ENCODE measurements at places on chromosomes 7 and 10. TPM values are rescaled to one million over a fixed set of nuclear protein-coding genes. Genes with fewer than 3 reads are reported as not detected.

- no peak for DNase-seq
Observed at GRCh38 chr10:11357439-11357838, 254.0 kb downstream of the USP6NL start.

- DNase-seq: peak; percentile 15
Observed at GRCh38 chr10:77936697-77937567, 10.4 kb upstream of the DLG5 start.

DNA sequence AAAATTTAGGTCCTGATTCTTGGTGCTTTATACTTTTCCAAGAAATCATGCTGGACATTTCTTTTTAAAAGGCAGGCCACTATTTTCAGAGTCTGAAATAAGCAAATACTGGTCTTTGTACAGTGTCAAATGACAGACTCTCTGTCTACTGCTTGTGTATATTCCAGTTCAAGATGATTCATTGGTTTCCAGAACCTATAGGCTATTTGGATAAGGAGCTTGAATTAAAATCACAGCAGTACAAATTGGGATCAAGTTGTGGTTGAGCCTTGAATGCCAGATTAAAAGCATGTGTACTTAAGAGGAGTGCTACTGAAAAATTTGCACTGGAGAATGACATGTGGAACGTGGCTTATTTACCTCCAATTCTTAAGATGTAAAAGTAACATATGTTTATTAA, 10.7 kb downstream of the KMT2E start:
- peak; percentile 72 for DNase-seq

DNA sequence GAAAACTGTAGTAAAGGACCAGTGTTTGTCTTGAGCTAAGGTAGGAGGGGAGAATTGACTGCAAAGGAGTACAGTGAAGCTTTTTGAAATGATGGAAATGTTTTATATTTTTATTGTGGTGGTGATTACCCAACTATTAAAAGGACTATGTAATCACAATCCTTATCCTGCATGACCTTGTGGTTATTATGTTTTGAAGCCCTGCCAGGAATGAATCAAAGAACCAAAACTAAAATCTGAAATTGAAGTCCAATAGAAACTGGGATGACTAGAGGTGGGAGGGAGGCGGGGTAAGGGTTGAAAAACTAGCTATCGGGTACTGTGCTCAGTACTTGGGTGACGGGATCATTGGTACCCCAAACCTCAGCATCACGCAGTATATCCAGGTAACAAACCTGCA, 8.2 kb downstream of the CCDC7 start:
- peak; percentile 10 for DNase-seq

DNA sequence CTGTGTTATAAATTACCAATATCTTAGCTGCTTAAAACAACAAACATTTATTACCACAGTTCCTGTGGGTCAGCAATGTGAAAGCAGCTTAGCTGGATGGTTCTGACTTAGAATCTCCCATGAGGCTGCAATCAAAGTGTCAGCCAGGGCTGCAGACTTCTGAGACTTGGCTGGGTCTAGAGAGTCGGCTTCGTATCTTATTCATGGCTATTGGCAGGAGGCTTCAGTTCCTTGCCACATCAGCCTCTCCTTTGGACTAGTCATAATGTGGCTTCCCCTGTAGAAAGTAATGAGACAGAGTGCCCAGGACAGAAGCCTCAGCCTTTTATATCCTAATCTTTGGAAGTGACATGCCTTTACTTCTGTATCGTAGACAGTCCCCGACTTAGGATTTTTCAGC, 27.3 kb downstream of the RALA start:
- no peak for DNase-seq

- no peak for DNase-seq
Observed at GRCh38 chr7:46979439-46979838, 602.5 kb downstream of the TNS3 start.

DNA sequence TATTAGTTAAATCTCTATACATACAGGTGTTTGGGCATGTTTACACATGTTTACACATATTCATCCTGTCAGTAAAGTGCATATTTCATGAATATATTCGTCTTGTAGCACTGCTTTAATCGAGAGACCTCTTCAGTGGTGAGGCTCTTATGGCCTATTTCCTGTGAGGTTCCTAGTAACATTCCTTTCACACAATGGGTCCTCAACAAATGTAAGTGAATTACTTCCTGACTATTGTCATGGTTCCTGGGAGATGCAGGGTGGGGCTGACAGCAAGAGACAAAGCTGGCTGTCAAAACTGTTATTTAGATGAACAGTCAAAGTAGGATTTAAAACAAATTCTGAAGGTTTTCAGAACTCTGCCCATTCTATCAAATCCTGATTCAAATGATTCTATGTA, 12.4 kb upstream of the SEMA3A start:
- no peak for DNase-seq

DNA sequence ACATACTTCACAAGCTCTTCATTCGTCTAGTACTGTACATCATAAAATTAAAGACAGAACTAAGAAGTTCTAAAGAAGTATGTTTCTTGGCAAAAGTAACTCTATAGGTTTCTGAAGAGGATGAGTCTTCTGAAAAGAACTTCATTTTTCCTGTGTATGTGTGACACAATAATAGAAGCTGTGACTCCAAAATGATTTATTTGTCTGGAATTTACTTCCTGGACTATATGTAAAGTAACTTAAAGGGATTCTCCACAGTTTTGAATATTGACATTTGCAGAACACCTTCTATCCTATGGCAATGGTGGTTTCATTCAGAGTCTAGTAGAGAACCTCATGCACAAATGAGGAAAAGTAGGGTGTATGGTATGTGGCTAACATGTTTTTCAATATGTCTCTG, 19.8 kb upstream of the CLDN12 start:
- DNase-seq: peak; percentile 79

- peak; percentile 69 for DNase-seq
Observed at GRCh38 chr10:71272056-71272771, 46.8 kb upstream of the SLC29A3 start.

- no peak for DNase-seq
Observed at GRCh38 chr10:74874649-74875048, 48.2 kb downstream of the KAT6B start.

GRCh38 chr10:96417441-96417840, 58.6 kb upstream of the OPALIN start:
- DNase-seq: peak; percentile 20

DNA sequence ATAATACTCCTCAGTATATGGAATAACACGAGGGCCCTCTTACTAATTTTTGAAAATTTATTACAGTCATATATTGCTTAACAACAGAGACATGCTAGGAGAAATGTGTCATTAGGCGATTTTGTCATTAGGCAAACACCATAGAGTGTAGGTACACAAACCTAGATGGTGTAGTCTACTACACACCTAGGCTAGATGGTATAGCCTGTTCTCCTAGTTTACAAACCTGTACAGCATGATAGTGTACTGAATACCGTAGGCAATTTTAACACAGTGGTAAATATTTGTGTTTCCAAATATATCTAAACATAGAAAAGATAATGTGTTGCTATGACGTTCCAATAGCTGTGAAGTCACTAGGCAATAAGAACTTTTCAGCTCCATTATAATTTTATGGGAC, 12.8 kb downstream of the OR2F1 start:
- DNase-seq: peak; percentile 84

DNA sequence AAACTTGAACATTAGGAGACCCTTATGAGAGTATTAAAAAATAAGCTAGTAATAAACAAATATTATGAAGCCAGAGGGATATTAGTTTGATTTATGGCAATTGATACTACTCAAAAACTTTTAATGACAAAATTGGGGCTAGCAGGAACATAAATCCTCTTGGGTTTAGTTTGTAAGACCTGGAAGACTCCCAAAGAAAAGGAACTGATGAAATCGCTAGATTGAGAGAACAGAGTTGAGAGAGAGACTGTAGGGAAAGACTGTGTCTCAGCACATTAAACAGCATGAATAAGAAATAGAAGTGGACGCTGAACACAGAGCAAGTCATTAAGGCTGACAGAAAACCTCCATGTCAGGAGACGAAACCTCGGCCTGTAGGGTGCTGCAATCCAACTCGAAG, 56.4 kb downstream of the ICA1 start:
- DNase-seq: no peak

DNA sequence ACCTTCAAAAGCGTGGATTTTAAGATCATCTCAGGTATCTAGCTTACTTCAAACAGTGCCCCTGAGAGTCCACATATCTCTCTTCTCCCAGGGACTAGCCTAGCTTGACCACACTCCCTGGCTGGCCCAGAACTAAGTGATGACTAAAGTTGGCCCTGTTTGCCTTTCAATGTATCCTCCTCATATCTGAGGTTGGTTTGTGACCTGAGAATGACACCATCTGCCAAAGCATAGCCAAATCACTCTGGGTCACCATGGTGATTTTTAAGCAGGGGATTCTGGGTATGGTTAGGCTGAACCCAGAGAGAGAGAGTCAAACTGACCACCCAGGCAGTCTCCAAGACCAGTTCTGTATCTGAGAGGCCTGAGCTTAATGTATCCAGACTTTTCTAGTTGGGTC, 16.2 kb downstream of the CNNM1 start:
- DNase-seq: peak; percentile 67

- DNase-seq: no peak
Observed at GRCh38 chr10:76318211-76318610, 886.8 kb downstream of the LRMDA start.

DNA sequence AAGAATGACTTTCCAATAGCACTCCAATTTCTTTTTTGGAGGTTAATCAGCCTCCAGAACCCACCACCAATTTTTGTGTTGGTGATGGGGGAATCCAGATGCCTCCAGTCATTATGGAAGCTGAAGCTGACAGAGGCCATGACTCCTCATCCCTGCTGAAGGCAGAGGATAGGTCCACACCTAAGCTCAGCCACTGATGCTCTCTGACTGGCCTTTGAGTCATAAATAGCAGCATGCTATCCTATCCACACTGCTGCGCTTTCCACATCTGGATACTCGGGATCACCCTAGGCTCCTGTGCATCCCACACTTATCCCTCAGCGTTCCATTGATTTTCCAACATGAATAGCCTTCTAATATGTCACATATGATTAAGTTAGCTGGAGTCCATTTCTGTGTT, 124.2 kb downstream of the TES start:
- DNase-seq: no peak

DNA sequence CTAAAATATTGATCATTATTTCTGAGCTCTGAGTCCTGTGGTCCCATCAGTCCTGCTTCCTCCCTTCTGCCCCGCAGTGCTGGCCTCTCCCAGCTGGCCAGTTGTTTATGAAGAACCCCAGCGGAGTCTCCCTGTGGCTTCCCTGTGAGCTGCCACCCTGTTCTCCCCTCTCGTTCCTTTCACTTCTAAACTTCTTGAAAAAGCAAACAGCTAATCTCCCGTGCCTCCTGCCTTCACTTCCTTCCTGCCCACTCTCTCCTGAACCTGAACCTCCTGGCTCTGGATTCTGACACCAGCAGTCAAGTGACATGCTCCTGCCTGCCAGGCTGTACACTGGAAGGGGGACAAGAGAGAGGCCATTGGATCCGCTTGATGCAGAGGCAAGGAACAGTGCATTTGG, 63.7 kb upstream of the ZPBP start:
- DNase-seq: no peak

DNA sequence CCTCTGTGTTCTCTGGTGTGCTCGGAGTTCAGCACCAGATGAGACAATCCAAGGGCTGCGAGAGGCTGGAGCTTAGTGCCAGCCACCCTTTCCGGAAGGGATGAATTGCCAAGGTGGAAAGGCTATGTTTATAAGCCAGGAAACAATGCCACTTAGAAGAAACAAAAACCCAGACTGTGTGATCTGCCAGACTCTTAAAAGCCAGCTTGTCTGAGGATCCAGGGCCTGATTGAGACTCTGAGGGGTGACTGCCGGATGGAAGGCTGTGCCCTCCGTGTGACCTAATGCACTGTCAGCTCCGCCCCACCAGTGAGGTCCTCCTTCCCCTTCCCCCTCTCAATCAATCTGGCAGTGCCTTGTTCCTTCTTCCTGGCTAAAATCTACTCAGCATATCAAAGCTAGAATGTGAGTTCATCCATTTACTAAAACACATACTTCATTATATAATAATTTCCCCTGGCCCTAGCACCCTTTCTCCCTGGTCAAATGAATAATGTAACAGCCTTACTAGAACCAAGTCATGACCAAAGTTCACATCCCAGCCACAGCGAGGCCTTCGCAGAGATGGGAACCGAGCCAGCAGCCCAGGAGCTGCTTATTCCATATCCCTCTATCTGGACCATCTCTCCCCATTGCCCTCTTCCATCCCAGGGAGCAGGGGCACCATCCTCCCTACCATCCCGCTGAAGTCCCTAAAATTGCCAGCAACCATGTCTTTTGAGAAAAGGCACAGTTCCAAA, 25.5 kb downstream of the FAM107B start:
- no peak for DNase-seq

GRCh38 chr7:70434376-70434775, 697.6 kb upstream of the GALNT17 start:
- DNase-seq: no peak

GRCh38 chr10:5440206-5440605, 27.8 kb downstream of the NET1 start:
- no peak for DNase-seq

GRCh38 chr7:86747698-86748097, 104.0 kb downstream of the GRM3 start:
- DNase-seq: no peak

GRCh38 chr10:76192694-76193320, 761.4 kb downstream of the LRMDA start:
- peak; percentile 57 for DNase-seq

- DNase-seq: peak; percentile 59
Observed at GRCh38 chr10:32377458-32378259, 30.7 kb upstream of the EPC1 start.

GRCh38 chr7:138981332-138982203, at the start of gene KIAA1549:
KIAA1549 (minus strand) TSS chr7:138981389; CDS start chr7:138981269, 120 bp downstream.
- peak; percentile 77 for DNase-seq

DNA sequence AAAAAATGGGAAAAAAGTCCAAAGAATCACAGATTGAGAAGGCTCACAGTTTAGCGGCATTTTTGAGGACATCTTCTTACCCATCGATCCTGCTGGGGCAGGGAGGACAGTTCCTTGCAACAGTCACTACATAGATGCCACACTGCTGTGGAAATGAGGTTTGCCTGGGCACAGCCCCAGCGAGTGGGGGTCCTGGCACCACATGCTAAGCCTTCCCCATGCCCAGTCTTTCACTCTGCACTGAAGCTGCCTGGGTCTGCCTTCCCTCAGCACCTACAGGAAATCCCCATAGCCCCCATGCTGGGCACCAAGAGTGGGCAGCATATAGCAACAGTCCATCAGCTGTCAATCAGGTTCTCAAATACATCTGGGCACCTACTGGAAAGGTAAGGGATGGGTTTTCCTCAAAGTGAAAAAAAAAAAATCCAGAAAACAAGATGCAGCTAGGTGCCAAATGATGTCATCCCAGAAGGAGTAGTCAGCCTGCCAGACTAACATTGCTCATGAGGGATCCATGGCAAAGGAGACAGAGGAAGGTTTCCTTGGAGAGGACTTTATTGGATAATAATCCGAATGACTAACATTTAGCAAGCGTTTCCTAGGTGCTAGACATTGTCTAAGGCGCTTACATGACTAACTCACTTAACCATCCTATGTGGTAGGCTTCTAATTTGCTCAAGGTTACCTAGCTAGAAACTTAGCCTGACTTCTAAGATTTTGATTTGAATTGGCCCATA, 125.7 kb upstream of the CXCL12 start:
- peak; percentile 83 for DNase-seq

The C10orf53 gene
- total RNA-seq: not detected

The CDC14C gene
- not detected for total RNA-seq

The OPN1SW gene
- not detected for total RNA-seq

The ACSL5 gene
- total RNA-seq: not detected

The MUC3A gene
- total RNA-seq: 0.11 TPM

The C7orf33 gene
- not detected for total RNA-seq

The ASB13 gene
- total RNA-seq: 6.6 TPM

The GIMAP6 gene
- 1.2 TPM for total RNA-seq

The OR2AE1 gene
- 0.18 TPM for total RNA-seq

The CUEDC2 gene
- total RNA-seq: 51.4 TPM

The BAIAP2L1 gene
- total RNA-seq: 30.5 TPM

The TACR2 gene
- not detected for total RNA-seq

The EMX2 gene
- total RNA-seq: not detected

The SLC26A4 gene
- not detected for total RNA-seq

All from PC-3 (cell line).